ENCODE measurements at places on chromosomes 7 and 10.

DNA sequence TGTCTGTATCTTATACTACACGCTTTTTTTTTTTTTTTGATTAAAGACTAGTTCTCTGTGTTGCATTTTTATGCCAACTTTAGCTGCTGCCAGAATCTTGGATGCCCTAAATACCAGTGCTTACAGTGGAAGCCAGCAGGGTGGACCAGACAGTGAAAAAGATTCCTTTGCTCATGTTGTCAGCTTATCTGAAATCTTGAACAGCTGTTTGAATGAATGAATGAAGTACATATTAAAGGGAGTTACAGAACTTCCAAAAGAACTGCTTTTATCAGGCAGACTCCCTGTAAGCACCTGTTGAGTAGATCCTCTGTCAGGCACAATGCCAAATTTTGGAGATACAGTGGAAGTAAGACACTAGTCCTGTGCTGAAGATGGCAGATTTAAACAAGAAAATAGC is 184.9 kb downstream of the PPP1R9A start:
- no peak for DNase-seq

DNA sequence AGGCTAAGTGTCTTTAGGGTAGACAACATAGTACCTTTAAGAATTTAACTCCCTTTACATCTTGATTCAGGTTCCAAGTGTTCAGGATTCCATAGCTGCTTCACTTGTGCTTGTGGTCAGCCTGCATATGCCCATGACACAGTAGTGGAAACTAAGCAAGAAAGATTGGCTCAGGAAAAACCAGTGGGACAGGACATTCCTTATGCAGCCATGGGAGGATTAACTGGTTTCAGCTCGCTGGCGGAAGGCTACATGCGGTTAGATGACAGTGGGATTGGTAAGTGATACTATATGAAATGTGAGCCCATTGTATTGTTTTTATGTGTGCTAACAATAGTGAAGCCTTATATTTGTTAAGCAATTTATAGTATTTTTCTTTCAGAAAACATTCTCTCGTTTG is 11.3 kb downstream of the FAM221A start:
- no peak for DNase-seq

DNA sequence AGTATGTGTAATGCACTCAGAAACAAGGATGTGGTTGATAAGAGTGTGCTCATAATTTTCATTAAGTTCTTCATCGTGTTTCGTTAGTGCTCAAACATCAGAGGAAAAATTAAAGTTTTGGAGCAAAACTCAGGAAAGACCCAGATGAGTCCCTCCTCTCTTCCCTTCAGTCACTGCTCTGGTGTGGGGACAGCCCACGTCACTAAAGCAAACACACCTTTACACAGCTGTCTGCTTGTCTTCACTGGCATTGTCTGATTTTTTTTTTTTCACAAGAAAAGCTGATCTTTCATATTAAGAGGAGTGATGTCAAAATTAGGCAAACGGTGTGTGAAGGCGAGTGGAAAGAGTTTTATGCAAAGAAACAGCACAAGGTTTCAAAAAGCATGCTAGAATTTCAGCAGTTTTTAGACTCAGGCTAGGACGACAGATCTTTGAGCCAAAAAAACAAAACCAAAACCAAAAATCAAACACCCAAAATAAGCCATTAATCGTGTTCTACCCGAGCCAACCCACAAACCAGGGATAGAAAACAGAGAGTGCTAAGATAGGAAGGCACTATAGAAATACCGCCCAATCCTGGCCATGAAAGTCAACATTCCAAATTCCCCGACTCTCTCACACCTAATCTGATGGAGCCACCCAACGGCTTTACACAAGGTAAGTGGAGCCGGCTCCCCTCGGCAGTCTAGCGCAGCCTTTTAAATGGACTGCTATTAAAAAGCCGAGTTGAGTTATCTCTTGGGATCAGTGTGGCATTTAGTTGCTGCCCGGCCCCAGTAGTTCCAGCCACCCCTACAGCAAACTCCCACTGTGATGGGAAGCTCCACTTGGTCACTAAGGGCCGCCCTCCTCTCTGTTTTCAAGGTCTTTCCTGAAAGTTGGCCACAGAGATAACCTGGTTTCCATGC is 27.9 kb upstream of the GATA3 start:
- DNase-seq: no peak

GRCh38 chr7:102101111-102101551 is 185.5 kb upstream of the SH2B2 start:
- DNase-seq: no peak

DNA sequence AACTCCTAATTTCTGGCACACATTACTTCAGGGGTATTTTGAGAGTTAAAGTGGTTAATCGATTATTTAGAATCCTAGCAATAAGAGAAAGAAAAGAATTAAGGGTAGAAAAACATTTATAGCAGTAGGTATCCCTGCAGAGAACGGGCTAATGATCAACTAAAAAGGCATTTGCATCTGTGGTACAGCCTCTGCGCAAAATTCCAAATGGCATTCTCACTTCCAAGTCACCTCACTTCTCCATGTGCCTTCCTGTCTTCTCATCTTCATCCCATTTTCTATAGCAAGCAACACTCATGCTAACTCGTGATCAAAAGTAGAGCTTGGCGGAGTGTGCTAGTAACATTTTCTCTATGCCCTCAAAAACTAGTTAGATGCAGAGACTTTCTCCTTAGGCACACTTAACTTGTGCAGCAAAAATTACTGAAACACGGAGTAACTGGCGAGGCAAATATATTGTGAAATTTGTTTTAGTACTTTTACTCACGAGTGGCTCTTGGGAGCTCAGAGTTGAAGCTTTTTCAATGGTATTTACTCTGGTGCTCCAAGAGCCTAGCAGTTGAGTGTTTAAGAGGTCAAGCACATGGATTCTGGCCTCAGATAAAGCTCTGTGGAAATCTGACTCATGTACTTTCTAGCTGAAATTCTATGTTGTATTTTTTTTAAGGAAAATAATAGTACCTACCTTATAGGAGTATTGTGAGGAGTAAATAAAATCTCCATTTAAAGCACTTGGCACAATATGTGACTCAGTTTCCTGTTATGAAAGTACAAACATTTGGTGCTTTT is 65.1 kb downstream of the MET start:
- no peak for DNase-seq

DNA sequence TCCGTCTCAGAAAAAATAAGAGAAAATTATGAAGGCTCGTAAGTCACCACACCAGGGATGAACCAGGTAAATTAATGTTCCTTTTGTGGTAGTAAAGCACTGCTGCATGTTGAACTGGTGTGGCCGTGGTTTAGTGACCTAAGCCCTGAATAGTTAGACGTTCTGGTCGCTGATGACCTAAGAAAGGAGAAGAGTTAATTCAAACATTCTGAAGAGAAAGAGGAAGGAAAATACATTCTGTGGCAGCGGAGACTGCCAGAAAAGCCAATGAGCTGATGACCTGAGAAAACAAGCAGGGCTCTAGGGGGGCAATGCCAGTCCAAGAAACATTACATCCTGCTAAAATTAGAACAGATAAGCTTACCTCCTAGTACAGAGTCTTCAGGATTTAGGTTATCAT is 17.5 kb downstream of the DNAJC9 start:
- peak; percentile 15 for DNase-seq

DNA sequence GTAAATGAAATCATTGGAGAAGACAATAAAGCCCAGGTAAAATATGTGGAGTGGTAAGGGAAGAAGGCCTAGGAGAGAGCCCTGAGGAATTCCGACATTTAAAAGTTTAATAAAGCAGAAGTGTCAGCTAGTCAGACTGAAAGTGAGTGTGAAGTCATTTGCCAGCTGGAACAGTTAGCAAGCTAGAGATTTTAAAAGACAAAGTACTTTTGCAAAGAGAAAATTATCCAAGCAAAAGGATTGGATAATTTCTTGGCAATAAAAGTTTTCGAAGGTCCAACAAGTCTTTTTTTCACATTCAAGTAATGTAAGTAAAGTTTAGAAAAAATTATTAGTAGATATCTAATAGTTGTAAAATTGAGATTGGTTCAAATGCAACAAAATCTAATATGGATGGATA is 27.1 kb upstream of the SEMA3C start:
- no peak for DNase-seq

DNA sequence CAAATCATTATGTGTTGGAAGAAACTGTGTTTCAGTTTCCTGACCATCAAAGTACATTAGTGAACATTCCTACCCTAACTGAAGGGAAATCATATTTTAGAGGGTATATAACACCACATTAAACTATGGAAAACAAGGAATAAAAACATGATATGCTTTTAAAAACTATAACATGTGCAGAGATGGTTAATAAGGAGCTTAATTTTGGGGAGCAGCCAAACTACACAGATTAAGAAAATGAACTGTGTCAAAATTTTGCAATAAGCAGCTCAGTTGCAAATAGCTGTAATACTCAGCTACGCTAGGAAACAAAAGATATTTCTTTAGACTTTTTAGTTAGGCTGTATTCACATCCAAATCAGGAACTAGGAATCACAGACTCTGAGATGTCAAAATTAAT is 1115.7 kb upstream of the CELF2 start:
- DNase-seq: no peak

- no peak for DNase-seq
Measured at GRCh38 chr10:119370111-119370741, 162.9 kb downstream of the GRK5 start.

- no peak for DNase-seq
Measured at GRCh38 chr7:80244206-80244916, 109.7 kb downstream of the GNAI1 start.

- DNase-seq: no peak
Measured at GRCh38 chr10:80168162-80168511, 35.6 kb downstream of the PLAC9 start.

DNA sequence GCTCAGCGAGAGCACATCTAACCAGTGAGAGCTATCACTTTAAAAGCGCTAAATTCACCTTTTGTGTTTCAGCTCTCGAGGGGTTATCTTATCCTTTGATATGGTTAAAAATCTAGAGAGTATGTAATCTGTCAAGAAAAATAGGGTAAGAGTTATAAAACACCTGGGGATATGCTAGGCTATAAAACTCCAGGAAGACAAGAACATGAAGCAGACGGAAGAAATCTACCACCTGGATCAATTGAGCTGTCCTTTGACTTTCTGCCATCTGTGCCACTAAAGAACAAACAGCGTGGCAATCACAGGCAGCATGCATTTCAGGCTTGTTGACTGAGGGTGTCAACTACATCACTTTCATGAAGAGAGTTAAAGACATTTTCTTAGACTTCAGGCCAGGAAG is 83.1 kb downstream of the ZNF248 start:
- DNase-seq: no peak

- no peak for DNase-seq
Measured at GRCh38 chr10:42640610-42641229, 2.4 kb upstream of the ZNF33B start.

GRCh38 chr7:80403686-80404241 is 108.1 kb downstream of the GNAT3 start:
- no peak for DNase-seq

- DNase-seq: no peak
Measured at GRCh38 chr7:149728491-149729375, 44.7 kb downstream of the ZNF467 start.

DNA sequence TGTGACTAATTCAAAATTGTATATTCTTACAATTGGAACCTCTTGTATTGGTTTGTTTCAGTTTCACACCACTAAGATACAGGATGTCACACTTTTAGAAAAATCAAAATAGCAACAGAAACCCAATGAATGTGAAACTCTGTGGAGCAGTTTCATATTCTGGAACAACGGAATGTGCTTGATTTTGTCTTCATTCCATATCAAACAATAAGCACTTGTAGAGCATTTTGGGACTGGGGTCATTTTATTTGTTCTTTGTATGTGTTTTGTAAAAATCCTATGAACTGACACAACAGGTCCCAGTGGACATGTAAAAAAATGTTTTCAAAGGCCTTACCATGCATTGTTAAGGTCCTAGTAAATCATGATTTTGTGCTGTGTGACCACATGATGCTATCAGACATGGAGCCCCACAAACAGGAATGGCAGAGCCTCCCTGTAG is 123.1 kb downstream of the DKK1 start:
- DNase-seq: no peak

DNA sequence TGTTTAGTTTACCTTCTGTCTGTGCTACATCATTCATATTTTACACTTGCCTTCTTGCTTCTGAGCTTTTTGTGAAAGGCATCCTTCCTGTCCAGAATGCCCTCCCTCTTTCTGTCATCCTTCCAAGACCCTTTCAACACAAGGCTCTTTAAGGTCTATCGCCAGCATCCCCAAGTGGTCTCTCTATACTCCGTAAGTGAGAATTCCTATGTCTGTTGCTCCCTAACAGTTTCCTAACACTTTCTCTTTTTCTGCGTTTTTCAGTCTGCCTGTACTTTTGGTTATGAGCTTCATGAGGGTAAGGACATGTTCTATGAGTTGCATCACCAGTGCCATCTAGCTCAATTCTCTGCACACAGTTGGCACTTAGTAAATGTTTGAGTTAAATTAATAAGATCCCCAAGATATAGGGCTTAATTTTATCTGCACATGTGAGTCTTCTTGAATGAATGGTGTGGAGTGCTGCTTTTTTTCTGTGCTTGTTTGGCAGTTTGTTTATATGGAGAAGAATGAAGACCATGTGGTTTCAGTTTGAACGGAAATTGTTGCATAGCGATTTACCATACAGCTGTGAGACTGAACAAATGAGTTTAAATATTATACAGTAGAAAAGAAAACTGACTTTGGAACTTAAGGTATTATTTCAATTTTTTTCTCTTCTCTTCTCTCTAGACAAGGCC is 29.4 kb downstream of the RABGEF1 start:
- no peak for DNase-seq

GRCh38 chr10:2992401-2993198 is 74.7 kb upstream of the PFKP start:
- no peak for DNase-seq

DNA sequence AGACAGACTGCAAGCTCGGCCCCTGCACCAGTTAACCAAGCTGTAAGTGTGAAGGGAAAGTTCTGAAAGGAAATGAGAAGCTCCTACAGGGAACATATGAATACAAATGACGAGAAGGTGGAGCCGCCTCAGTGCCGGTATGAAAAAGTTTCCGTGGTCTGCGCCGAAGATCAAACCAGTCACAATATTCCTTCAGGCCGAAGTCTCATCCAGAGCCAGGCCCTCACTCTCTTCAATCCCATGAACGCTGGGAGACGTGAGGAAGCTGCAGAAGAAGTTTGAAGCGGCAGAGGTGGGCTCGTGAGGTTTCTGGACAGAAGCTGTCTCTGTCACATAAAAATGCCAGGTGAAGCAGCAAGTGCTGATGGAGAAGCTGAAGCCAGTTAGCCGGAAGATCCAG is 71.9 kb downstream of the CFAP46 start:
- DNase-seq: no peak

DNA sequence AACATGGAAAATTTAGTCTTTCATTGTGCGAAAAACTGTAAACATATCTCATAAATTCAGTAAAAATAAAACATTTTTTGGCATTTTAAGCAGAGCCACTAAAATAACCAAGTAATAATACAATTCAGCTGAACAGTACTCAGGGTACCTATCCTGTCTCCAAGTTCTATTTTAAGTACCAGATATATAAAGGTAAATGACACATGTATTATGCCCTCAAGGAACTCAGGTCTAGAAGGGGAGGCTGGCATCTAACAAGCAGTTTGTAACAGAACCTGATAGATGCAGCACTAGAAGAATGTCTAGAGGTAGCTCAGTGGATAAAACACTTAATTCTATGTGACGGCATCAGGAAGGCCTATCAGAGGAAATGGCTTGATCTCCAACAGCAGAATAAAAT is 112.2 kb downstream of the CRPPA start:
- no peak for DNase-seq

Data from CD14-positive monocyte (primary cell).